ENCODE measurements at places on chromosomes 2 and 18.

DNA sequence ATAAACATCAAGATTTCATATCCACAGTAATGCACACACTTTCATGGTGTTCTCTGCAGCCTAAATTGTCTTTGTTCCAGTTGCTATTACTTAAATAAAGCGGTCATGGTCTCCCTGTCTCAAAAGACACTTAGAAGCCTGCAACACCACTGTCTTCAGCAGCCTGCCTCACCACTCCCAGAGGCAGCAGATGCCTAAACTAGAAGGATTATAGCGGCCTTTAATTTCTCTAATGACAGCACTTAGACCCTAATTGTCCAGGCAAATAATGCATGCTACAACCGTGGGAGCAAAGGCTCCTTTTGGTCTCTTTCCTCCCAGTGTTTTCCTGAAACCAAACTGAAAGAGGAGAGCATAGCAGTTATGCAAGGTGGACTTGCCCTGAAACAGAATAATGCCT is 248.8 kb upstream of the SLC39A10 start:
- no peak for DNase-seq

DNA sequence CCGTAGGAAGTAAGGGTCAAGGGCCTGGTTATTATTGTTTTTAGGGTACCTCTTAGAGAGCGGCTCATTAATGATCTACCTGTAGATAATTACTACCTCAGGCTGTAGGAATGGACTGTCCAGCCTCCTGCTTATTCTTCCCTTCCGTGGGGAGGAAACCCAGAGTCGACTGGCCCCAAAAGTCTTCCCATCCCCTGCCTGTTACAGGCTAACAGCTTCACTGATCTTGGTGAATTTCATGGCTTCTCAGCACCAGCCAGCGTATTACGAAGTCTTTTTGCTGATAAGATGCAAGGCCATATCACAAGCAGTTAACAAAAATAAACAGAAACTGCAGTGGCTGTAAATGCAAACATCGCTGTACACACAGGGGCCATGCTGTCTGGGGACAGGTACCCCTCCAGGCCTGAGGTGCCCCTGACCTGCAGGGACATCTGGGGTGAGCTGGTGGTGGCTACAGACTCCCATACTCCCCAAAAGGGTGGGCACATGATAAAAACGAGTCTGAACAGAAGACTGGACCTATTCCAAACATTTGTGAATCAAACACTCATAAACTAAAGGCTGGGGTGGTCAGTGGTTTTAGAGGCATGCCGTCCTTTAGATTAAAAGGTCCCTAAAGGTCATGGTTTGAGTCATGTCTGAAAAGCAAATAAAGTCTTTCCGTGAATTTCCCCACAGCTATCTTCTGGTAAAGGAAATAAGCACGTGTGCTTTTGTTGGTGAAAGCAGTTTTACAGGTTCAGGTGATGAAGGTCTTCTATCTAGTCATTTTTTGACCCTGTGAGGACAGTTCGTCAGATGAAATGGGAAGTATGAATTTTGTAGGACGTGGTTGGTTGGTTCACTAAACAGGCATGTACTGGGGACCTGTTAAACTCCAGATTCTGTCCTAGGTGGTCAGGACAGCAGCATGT is 36.7 kb downstream of the TTC39C start:
- peak; percentile 81 for DNase-seq

GRCh38 chr2:209840434-209840833 is 68.8 kb downstream of the UNC80 start:
- DNase-seq, result no peak

- DNase-seq, result peak; percentile 45
These were observed 15.8 kb downstream of the SERTAD2 start for GRCh38 chr2:64637931-64638330.

DNA sequence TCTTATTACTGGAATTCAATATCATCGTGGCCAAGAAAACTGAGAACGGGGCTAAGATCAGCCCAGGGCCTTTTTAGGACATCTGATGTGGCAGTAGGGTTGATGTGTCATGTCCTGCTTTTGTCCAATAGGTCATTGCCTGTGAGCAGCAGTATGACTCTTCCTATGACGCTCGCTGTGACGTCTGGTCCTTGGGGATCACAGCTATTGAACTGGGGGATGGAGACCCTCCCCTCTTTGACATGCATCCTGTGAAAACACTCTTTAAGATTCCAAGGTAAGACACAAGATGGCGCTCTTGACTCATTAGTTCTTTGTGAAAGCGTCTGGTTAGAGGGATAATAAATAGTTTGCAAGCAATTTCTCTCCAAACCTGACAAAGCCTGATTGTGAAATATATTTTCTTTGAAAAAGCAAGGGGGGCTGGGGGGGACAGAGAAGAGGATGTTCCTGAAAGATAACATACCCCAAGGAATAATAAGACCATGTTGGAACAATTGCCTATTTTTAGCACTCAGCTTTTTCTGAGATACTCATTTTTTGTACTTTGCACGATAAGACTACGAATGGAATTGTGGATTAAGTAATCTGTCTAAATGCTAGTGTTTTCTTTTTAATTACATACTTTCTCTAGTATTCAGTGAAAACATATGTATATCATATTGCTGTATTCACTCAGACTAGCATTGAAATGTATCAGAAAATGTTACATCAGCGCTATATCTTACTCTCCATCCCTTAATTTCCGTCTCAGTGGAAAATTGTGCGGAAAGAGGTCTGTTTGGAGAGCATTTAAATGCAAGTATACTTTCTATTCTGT is 58.1 kb downstream of the MYO3B start:
- DNase-seq, result peak; percentile 41

All from iris pigment epithelial cell (primary cell).